Heart left ventricle (tissue), 16 donors: ENCODE measurements at places on chromosomes 2 and 18.

DNA sequence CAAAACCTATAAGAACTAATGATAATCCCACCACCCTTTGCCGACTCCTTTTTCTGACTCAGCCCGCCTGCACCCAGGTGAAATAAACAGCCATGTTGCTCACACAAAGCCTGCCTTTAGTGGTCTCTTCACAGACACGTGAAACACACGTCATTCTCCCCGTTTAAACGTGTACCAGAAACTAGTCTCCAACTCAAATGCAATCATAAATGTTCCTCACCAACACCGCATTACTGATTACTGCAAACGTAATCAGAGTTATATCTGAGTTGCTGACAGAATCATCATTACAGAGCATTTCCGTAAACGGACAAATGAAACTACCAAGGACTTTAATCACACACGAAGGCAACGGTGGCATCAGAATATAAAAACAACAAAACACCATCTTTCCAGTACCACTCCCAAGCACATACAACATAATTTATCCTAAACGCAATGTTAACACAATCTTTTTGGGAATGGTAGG, 1.9 kb downstream of the CLK1 start:
- DNase-seq = no peak

DNA sequence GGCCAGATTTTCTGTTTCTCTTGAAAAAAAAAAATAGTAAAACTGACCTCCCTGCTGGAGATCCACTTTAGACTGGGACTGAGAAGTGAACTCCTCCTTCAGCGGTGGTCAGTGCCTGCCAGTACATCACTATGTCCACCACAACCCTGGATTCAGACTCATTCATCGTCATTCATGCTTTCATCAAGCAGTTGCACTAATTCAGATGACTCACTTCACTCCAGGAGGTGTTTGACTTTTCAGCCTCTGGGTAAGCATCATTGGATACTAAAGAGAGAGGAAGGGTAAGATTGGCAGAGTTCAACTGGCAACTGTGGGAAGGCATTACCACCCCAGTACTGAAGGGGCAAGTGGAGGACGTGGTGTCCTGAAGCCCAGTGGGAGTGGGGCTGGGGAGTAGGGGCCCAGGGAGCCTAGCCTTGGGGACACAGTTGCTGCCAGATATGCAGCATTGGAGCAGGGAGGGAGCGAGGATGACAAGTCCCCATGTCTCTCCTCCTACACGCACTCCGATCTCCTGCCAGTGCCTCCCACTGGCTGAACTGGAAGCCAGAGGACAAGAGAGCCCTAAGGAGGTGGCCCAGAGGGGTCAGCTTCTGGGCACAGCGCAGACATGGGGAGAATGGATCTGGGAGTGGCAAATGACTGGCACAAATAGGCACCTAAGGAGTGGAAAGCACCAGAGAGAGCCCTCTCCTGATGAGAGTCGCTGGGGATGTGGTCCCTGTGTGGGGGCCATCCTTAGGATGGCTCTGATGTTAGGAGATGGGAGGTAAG, 111.1 kb downstream of the TGFA start:
- no peak for DNase-seq

DNA sequence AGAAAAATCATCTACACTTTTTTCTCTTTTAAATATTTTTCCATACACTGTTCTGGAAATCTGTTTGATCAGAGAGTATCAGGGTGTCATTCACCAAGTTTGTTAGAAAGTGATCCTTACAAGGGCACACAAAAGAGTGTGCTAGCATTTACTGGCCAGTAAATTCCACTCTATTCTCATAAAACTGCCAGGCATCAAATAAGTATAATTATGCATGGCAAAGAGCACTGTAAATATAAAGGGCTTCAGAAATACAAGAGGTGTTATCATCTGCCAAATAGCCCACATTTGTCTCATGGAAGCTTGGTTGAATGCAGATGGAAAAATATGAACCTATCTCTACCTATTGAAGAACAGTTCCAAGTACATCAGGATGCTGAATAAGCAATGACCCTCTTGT, 847.3 kb upstream of the ACVR2A start:
- no peak for DNase-seq

GRCh38 chr18:66674286-66674685, 70.4 kb upstream of the CDH19 start:
- DNase-seq = no peak

GRCh38 chr2:70214953-70215549, 24.2 kb upstream of the C2orf42 start:
- DNase-seq = no peak

DNA sequence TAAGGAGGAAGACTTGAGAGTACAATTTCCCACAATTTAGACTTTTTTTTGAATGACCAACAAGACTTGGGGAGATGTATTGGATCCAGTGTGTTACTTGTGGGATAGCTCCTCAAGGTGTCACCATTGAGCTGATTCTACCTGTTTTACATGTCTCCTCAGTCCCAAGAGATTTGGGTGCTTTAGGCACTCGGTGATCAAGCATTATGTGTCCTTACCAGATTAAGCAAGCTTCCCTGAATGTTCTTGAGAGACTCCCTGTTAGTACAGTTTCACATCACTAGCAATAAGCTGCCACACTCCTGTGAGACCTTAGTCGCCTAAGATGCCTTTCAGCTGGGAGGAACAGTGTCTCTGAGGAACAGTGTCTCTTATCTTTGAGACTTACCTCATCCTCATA, 384.3 kb upstream of the SYT4 start:
- no peak for DNase-seq

- DNase-seq = no peak
Measured at GRCh38 chr2:179005976-179006375, 44.0 kb downstream of the CCDC141 start.

- DNase-seq = no peak
Measured at GRCh38 chr2:216350214-216350791, 22.0 kb downstream of the MARCHF4 start.

GRCh38 chr2:3128786-3129185, 248.8 kb downstream of the EIPR1 start:
- DNase-seq = no peak

GRCh38 chr2:71658771-71659170, 205.4 kb downstream of the DYSF start:
- no peak for DNase-seq

DNA sequence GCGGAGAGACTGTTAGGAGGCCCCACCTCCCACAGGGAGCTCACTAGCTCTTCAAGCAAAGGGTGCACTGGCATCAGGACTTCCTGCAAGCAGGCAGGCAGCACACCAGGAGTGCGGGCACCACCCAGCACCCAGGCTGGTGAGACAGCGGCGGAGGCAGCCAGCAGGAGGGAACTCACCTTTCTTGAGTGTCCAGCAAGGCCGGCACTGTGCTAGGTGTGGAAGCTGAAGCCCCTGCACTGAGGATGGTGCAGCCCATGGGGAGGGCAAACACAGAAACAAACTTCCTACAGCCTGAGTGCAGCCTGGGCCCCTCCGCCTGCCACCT, 100.7 kb upstream of the ID2 start:
- DNase-seq = peak; percentile 22

- no peak for DNase-seq
Measured at GRCh38 chr18:49167084-49167483, 216.3 kb upstream of the SMAD7 start.

- DNase-seq = no peak
Measured at GRCh38 chr18:68438536-68438935, 276.4 kb downstream of the TMX3 start.

GRCh38 chr2:238097201-238097987, 2.7 kb upstream of the ESPNL start:
- no peak for DNase-seq

DNA sequence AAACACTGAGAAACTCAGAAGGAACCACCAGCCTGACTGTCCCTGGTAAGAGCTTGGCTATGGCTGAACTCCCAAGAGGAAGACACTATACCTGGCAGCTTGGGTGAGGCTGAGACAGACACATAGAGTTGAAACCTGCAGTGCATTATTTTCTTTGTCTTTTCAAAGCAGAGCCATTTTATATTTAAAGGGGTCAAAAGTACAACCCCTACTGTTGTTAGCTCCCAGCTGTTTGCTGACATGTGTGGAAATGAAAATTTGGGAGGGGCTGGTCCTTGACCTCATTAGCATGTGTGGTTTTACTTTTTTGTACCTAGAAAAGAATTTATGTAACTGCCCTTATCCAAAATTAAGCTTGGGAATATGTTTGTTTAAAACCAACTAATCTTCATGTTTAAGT, 309.0 kb downstream of the RPRM start:
- no peak for DNase-seq

DNA sequence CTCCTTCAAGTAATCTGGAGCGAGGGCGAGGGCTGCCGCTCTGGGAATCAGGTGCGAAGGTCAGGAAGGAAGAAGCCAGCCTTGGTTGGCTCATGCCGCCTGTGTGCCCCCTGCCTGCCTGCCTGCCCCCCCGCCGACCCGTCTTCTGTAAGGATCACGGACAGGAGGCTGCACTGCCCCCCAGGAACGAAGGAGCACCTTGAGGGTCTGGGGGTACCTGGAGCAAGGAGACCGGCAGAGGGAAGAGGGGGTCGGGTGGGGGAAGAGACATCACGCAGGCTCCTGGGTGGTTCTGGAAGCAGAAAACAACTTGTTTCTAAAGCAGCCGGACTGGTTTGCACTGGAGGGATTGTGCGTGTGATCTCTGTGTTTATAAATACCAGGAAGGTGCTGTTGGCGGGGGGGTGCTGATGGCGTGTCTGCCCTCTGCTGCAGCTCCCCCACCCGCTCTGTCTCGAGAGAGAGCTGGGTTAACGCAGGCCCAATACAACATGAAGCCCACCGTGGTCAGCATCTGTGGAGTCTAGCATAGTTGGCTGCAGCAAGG, 1.7 kb downstream of the FOSL2 start:
- no peak for DNase-seq

DNA sequence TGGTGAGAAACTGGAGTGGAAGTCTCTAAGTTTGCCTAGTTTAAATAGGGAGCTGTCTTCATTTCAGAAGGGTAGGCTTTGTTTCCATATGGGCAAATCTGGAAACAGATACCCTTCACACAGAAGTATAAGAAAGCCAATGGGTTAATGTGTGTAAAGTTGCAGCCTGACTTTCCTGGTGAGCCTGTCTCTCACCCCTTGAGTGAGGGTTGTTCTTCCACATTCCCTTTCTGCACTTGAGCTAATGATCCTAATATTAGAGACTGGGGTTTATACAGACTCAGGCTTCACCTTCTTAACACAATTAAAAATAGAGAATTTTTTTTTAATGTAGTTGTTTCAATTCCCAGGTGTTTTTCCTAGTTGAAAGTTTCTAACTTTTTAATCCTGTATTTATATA, 108.6 kb upstream of the EML6 start:
- DNase-seq = no peak

GRCh38 chr2:239548965-239549595, 148.3 kb upstream of the HDAC4 start:
- no peak for DNase-seq

GRCh38 chr2:129347486-129348217, 631.8 kb upstream of the RAB6C start:
- peak; percentile 24 for DNase-seq

GRCh38 chr2:129754421-129754820, 225.0 kb upstream of the RAB6C start:
- no peak for DNase-seq

DNA sequence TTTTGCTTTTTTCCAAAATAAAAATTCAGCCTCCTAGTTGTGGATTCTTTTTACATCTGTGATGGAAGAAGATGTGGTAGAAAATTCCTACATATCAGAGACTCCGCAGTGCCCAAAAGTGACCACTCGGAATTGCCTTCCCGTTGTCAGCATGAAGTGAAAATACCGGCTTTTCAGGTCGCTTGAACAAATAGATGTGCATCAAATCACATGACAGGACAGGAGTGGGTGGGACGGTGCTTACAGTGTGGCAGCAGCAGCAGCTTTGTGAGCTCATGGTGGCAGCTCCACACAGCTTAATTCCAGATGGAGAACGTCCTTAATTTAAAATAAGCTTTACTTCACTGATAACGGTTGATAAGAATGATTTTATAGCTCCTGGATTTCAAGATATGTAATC, 20.3 kb downstream of the SALL3 start:
- DNase-seq = no peak

- DNase-seq = no peak
Measured at GRCh38 chr2:1702186-1702565, 42.1 kb downstream of the PXDN start.

GRCh38 chr2:127670957-127671290, 4.4 kb downstream of the LIMS2 start:
- no peak for DNase-seq

GRCh38 chr18:57585855-57586250, 649 bp downstream of the FECH start:
- no peak for DNase-seq

- no peak for DNase-seq
Measured at GRCh38 chr2:111094691-111095090, 26.0 kb upstream of the BCL2L11 start.

DNA sequence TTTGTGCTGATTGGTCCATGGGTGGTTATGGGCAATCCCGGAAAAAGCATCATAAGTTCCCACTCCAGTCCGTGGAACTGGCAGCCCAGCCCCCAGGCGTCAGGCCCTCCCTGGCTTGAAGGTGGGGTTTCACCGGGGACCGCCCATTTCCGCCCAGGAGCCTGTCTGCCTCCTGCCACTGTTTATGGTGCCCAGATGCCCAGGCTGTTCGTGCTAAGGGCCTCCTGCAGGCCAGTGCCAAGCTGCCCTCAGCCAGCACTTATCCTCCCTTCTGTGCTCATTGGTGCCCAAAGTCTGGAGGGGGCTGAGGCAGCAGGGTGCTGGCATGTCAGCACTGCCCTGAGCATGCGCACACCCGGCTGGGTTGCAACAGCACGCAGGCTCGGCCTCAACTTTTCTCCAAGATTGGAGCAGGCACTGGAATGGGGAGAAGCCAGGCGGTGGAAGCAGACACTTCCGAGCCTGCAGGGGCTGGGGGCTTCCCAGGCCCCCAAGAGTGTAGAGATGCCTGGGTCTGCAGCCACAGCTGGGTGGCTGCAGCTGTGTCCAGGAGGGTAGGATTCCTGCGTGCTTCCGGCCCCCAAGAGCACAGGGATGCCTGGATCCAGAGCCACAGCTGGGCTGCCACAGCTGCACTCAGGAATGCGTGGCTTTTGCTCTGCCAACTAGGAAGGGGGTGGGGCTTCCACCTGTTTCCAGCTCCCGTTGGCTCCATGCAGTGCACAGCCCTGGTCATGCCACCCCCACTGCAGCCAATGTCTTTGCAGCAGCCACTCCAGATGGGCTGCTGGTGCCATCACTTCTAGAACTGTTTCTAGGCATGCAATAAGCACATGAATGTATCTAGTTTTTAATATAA, 74.0 kb downstream of the AGPS start:
- DNase-seq = no peak

GRCh38 chr18:2654928-2655177, 673 bp upstream of the SMCHD1 start:
- no peak for DNase-seq

- DNase-seq = no peak
Measured at GRCh38 chr2:96249654-96250053, 16.1 kb downstream of the TMEM127 start.

DNA sequence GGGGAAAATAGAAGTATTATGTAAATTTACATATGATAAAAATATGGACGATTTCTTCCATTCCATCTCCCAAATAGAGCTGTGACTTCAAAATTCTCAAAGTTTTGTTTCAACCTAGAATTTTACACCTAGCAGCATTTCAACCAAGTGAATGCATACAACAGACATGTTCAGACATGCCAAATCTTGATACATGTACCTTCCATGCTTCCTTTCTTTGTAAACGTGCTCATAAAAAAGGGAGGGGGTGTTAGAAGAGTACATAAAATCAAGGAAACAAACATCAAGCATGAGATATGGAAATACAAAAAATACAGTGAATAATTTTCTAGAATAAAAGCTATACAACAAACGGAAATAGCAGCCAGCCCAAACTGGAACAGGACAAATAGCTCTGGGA, 974.2 kb downstream of the ERBB4 start:
- no peak for DNase-seq

GRCh38 chr2:143759455-143759854, 630.2 kb downstream of the ARHGAP15 start:
- DNase-seq = no peak
